ENCODE measurements at places on chromosomes 1 and 21. TPM values are rescaled to one million over a fixed set of nuclear protein-coding genes. Genes with fewer than 3 reads are reported as not detected.

DNA sequence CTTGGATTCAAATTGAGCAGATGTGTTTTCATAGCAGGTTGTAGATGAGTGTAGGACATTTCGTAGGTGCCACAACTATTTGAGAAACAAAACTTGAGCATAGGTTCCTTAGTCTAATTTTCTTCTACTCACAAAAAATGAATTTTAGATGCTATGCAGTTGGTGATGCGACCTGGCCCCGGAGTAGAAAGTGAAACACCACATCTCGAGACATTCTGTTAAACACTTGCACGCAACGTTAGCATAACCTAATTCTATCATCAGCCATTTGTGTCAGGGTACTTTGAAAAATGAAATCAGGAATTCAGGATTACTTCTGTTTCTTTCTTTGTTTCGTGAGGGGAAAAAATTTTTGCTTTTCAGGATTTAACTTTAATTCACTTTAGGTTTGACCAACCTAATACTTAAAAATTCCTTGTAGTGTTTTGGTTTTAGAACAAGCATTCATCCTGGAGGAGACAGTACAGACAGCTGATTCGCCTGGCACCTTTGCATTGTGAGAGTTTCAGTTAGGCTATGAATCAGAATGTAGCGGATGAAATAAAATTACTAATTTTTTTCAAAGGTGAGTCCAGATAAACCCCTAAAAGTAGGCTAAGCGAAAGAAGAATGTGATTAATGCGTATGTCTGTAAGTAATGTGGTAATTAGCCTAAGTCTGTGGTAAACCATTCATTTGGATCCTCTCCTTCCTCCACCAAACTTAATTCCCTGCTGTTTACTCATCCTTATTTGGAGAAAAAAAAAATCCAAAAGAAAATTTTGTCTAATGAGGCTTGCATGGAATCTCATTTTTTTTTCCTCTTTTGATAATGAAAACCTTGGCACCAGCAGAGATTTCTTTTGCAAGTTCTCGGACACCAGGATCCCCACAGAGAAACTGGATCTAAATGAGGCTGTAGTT lies 44.9 kb downstream of the MAP3K21 start:
- no peak for DNase-seq

GRCh38 chr1:15272009-15272781 lies 25.2 kb downstream of the FHAD1 start:
- DNase-seq, result peak; percentile 71

DNA sequence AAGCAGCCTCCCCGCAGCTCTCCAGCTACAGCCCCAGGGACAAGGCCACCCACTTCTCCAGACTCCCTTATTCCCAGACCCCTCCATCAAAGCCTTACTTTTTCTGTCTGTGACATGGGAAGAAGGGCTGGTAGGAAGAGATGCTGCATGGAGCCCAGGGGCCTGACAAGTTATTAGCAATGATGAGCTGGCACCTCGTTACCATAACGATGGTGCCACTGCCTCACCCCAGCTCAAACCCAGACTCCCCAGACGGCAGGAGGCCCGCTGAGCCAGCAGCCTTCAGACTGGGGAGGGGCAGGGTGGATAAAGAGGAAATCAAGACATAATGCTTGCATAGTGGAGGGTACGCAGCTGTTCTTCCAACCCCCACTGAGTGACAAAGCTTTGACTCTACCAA lies 3.3 kb downstream of the DLGAP3 start:
- DNase-seq, result no peak

- no peak for DNase-seq
Observed at GRCh38 chr1:227152525-227152924, 165.8 kb downstream of the CDC42BPA start.

GRCh38 chr21:28396421-28396820 lies 596.3 kb downstream of the LTN1 start:
- DNase-seq, result no peak

GRCh38 chr1:34406833-34407539 lies 230.3 kb downstream of the C1orf94 start:
- DNase-seq, result peak; percentile 26

- no peak for DNase-seq
Observed at GRCh38 chr21:43187715-43188114, 18.9 kb downstream of the CRYAA start.

DNA sequence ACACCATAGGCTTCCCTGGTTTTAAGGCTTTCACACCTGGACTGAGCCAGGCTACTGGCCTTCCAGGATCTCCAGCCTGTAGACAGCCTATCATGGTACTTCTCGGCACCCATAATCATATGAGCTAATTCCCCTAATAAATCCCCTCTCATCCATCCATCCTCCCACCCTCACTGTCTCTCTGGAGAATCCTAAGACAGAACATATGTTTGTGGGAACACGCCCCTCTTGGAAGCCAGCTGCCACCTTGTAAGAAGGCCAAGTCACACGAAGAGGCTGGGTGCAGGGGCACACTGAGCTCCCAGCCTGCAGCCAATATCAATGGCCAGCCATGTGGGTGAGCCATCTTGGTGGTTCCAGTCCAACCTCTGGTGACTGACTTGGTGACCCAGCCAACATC lies 7.4 kb downstream of the CLCC1 start:
- DNase-seq, result no peak

- DNase-seq, result no peak
Observed at GRCh38 chr1:20194757-20195461, 8.6 kb upstream of the PLA2G2C start.

- no peak for DNase-seq
Observed at GRCh38 chr1:33943978-33944377, 80.1 kb downstream of the HMGB4 start.

GRCh38 chr1:224757508-224757907 lies 141.4 kb downstream of the CNIH3 start:
- DNase-seq, result no peak

DNA sequence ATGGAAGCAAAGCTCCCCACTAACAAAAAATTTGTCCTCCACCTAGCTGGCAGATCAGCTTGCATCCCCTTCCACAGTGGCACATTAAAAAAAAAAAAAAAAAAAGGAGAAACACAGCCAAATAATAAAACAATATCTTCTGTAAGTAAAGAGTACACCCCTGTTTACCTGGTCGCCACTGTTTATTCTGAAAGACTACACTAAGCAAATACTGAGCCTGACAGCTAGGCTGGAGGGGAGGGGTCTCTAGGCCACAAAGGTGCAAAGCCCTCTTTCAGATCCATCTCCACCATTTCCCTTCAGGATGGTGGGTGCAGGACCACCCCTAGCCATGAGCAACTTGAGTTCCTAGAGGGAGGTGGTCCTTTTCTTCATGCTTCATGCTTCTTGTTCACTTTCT lies 22.8 kb upstream of the SLC45A3 start:
- no peak for DNase-seq

- no peak for DNase-seq
Observed at GRCh38 chr1:181669246-181669645, 185.9 kb downstream of the CACNA1E start.

GRCh38 chr1:15148941-15149340 lies 4.6 kb upstream of the TMEM51 start:
- DNase-seq, result no peak

DNA sequence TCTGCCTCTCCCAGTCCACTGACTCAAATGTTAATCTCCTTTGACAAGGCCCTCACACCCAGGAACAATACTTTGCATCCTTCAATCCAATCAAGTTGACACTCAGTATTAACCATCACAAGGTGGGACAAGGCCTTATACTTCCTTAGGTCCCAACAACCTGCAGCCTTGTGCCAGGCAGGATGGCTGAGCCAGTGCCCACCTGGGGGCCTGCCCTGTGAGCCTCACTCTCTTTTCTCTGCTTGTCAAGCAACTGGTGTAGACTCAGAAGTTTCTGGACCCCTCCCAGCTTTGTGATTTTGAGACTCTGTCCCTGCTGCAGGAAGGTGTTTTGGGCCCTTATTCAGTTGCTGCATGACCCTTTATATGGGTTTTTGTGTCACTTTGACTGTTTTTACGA lies 310.0 kb upstream of the C1orf174 start:
- no peak for DNase-seq

- no peak for DNase-seq
Observed at GRCh38 chr1:155051777-155052398, 772 bp downstream of the ADAM15 start.

GRCh38 chr1:3858231-3858981 lies 1.1 kb downstream of the DFFB start:
- no peak for DNase-seq

DNA sequence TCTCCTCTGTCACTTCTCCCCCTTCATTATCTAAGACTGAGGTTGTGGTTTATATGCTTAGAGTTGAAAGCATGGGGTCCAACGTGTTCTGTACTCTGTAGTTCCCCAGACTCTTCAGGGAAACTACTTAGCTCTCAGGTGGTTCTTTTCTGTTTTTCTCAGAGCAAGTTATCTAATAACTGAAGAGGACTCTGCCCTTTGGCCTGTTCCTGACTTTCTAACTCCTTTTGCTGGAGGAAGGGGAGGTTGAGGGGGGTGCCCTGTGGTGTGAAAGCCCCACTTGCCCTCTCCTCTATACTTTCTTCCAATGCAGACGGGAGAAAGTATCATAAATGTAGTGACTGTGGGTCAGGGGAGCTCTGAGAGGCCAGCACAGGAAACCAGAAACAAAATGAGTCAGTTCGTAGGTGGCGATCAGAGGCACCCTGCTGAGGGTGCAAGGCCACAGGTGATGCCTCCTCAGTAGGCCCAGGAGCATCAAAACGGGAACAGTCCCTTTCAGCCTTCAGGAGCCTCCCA lies 5.0 kb downstream of the SLC25A44 start:
- DNase-seq, result no peak

DNA sequence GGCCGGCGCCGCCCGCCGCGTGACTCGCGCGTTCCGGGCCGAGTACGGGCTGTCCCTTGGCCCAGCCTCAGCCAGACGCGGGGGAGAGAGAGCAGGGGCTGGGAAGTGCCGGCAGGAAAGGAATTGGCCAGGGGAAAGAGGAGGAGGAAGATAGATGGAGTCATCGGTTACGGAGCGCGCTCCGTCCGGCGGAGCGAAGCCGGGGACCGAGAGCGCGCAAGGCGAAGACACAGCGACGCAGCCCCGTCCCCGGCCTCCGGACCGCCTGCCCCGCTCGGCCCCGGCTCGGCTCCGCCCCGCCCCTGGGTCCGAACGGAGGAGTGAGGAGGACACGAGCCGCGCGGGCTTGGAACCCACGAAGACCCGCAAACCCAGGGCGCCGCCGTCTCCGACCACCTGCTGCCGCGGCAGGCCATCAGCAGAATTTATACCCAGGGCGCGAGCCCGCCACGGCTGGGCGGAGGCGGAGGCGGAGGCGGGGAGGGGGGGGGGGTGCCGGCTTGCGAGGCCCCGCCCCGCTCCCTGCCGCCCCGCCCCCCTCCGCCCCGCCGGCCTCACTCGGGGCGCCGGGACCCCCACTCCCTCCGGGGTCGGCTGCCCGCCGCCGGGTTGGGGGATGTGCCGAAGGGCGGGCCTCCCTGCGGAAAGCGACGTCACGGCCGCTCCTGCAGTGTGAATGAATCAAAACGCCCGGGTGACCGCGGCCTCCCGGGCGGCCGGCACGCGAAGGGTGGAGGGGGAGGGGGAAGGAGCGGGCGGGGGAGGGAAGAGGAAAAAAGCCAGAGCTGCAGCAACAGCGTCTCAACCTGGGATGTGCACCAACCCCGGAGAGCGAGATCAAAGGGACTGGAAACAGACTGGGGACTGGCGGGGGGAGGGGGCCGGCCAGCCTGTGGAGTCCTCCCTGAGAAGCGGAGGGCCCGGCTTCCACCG lies at the start of gene LHX4:
TSS of gene LHX4 (plus strand) at position 782 of the 933 bp plus-strand sequence. CDS start 266 bp downstream, outside the sequence.
- no peak for DNase-seq

DNA sequence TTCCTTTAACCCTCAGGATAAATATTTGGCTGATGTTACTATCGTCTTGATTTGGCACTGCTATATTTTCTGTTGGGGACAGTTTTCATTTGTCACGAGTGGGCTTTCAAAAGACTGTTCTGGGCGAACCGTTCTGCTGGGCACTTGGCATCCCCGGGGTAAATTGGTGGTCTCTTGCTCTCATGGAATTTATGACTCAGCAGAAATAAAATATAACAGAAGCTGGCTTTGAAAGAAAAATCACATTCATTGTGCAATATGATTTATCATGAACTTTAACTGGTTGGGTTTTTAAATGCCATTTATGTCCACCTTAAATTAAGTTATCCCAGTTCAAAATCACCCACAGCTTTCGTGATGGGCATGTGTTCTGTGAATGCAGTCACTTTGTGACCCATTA lies 147.3 kb downstream of the KAZN start:
- DNase-seq, result no peak

DNA sequence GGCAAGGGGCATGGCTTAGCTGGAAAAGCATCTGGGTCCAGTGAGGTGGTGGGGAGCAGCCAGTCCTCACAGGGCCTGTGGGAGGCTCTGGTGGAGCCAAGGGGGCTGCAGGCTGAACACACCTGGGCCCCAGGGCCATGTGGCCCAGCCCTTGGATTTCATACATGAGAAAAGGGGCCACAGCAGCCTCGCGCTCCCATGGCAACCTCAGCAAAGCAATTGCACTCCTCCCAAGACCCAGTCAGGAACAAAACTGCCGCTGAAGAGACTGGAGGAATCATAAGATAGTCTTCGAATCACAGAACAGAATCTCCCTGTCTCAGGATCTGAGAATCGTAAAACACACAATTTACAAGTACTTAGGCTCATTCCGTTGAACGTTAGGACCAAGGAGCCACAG lies 24.6 kb downstream of the LRP8 start:
- no peak for DNase-seq

AADACL4 gene
- 2.1 TPM for polyA plus RNA-seq

ASB17 gene
- polyA plus RNA-seq, result not detected

MDM4 gene
- 26.4 TPM for polyA plus RNA-seq

S100A14 gene
- 22.8 TPM for polyA plus RNA-seq

RPTN gene
- polyA plus RNA-seq, result not detected

ABCA4 gene
- polyA plus RNA-seq, result 6.2 TPM

PEA15 gene
- 104 TPM for polyA plus RNA-seq

TTC22 gene
- 7.0 TPM for polyA plus RNA-seq

FAM72C gene
- polyA plus RNA-seq, result 3.8 TPM

S100A6 gene
- 168 TPM for polyA plus RNA-seq

ANGPTL3 gene
- 5.4 TPM for polyA plus RNA-seq
